Hematopoietic multipotent progenitor cell treated with erythropoietin and hydrocortisone succinate and interleukin-3 and kit ligand, for 8 days (in vitro differentiated cells): ENCODE measurements at places on chromosomes 4 and X.

DNA sequence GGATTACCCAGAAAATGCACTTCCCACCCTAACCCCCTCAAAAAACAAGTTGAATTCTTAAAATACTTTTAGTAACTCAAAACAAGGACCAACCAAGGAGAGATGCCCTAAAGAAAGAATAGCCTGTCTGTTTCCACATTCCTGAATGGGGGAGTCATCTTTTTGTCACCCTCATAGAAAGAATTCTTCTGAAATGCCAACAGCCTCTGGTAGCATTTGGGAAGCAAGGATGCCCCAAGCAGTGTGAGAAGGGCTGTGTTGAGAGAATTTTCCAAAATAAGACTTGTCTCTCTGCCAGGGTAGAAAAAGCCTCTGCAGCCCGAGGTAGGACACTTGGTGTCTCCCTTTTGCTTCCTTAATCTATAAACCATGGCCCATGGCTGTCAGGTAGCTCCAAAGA, 173.1 kb upstream of the VCX3A start:
- no peak for DNase-seq

- no peak for DNase-seq
Observed at GRCh38 chr4:96355414-96355813, 515.5 kb downstream of the PDHA2 start.

- no peak for DNase-seq
Observed at GRCh38 chr4:18398661-18399060, 377.1 kb upstream of the LCORL start.

DNA sequence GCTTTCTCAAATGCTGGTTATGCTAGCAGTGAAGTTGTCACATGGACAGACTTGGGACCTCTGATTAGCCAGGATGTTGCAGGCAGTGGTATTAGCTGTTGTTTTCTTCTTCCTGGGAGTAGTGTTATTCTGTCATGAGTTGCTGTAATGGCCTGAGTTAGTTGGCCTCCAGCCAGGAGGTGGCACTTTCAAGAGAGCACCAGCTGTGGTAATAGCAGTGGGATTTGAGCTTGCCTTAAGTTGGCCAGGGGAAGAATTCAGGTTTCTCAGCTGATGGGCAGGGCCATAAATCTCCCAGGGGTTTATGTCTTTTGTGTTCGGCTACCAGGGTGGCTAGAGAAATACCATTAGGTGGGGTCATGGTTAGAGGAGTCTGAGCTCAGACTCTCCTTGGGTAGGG, 132.6 kb downstream of the GLUD2 start:
- no peak for DNase-seq

GRCh38 chrX:149611623-149612175, 16.6 kb upstream of the HSFX2 start:
- DNase-seq, result no peak

- no peak for DNase-seq
Observed at GRCh38 chr4:104859601-104860237, 287.0 kb upstream of the TET2 start.

GRCh38 chrX:129846716-129847115, 3.0 kb upstream of the ZDHHC9 start:
- DNase-seq, result no peak

DNA sequence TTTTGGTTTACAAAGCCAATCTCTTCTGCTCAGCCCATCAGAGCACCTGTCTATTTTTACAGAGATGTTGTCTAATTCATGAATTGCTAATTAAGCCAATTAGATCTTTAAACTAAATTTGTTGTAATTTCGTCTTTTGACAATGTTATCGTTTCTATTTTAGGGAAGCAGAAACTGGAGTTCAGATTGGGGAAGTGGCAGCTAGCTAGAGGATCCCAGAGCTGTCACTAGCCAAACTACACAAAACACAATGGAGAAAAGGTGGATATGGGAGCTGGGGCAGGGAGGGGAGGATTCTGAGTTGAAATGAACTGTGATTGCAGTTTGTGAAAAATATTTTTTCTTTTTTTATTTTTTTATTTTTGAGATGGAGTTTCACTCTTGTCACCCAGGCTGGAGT, 35.8 kb downstream of the CASP3 start:
- no peak for DNase-seq

DNA sequence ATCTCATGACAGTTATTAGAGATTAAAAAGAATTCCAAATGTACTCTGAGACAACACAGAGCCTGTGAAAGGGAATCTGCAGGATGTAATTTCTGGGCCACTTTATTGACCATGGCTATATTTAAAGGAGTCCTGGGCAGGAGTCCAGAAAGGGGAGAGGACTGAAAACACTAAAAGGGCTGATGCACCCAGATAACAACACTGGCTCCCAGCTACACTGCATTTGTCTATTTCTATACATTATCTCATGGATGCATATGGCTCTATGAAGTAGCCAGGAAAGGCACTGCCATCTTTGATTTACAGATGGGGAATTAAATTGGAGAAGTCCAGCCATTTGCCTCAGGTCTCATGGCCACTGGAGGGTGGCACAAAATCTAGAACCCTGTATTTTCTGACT, 56.0 kb downstream of the MED28 start:
- DNase-seq, result peak; percentile 85

GRCh38 chr4:116539744-116540143, 545.6 kb downstream of the TRAM1L1 start:
- DNase-seq, result no peak

DNA sequence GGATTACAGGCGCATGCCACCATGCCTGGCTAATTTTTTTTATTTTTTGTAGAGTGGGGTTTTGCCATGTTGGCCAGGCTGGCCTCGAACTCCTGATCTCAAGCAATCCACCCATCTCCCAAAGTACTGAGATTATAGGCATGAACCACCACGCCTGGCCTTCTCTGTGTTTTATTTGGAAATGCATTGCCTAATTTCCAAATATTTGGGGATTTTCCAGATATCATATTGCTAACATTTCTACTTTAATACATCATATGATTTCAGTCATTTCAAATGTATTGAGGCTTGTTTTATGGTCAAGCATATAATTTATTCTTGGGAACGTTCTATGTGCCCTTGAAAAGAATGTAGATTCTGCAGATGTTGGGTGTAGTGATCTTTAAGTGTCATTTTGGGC, 38.8 kb downstream of the FGF2 start:
- DNase-seq, result no peak

- no peak for DNase-seq
Observed at GRCh38 chr4:28009541-28009940, 1148.9 kb downstream of the STIM2 start.

GRCh38 chr4:88244056-88244455, 40.3 kb downstream of the PPM1K start:
- DNase-seq, result no peak

DNA sequence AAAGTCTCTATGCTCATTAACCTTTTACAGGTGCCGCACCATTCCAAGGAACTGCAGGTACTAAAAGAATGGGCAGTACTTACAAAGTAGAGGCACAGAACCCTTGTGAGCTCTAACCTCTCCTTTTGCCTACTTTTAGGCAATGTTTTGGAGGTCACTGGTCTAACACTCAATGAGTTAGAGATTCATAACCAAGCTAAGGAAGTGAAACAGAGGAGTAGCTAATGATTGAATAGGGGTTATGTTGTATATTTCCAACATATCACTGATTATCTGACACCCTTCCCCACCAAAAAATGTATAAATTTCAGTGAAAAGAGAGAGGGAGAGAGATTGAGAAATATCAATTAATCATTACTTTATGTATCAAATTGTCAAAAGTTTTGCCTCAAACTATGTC, 269.3 kb downstream of the PCDH7 start:
- DNase-seq, result no peak

DNA sequence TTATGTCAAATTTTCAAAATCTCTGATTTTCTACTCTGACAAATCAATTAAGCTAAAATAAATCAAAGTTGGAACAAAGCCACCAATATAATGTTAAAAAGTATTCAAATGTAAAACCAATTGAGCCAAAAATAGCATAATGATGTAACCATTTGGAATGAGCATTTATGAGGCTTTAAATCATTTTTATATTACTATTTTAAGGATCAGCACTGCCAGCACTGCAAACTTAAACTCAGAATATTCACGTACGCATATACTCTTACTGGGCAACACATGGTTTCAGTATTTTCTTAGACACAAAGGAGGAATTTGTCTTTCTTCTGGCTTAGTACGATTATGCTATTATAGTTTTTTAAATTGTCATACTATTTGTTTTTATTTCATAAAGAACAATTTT, 52.2 kb downstream of the AFAP1 start:
- no peak for DNase-seq

DNA sequence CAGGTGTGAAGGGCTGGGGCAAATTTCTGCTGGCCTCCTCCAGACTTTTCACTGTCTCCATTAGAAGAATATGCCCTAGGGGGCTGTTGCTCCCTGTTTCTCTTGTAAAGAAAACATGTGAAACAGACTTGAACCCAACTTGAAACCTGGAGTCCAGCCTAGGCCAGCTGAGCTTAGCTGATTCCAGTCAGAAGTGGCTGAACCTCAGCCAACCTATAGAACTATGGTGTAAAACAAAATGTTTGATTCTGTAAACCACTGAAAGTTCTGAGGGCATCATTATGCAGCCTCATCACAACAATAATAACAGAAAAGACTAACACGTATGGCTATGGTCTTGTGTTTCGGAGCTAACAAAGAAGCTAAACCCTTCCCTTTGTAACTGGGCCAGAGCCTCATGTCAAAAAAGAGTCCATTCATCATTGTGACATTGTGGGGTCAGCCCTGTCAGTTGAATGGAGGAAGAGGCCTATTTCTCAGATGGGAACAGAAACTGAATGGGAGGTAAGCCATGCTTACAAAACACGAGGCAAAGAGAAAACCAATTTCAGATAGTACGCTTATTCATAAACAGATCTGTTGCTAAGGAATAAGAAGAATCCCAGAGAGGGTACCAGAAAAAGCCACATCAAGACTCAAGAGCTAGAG, 34.1 kb downstream of the SETD7 start:
- no peak for DNase-seq

GRCh38 chrX:7252013-7252610, 104.2 kb upstream of the PUDP start:
- DNase-seq, result no peak

GRCh38 chrX:107625739-107626138, 2.6 kb upstream of the PRPS1 start:
- DNase-seq, result no peak

DNA sequence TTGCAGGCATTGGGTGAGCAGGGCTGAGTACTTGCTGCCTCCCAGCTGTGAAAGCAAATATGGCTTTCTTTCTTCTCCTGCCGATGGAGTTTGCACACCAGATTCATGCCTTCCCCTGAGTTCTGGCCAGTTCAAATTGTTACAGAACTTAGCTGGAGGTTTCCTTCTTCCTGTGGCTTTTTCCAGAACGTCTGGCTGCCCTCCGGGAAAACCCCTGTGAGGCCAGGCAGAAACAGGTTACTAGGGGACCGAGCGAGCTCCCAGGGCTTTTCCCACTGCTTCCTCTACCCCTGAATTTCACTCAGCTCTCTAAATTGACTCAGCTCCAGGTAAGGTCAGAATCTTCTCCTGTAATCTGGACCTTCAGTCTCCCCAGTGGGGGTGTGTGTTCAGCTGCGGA, 482.4 kb downstream of the C4orf33 start:
- no peak for DNase-seq

GRCh38 chrX:649166-649565, 18.6 kb downstream of the SHOX start:
- no peak for DNase-seq

DNA sequence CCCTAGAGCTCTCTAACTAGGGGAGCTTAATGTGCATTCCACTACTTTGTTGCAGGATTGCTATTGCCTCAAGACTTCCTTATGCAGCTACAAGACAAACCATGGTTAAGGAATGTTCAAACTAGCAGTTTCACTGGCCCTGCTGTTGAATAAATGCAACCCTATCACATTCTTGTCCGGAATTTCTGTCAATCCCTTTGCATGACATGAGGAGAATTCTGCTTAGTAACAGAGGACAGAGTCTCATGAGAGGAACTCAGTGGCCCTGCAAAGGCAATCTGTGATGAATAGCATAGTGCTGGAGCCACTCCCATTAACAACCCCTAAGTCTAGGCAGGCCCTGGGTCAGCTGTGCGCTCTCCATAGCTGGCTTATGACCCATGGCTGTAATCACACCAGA, 30.7 kb upstream of the SGMS2 start:
- no peak for DNase-seq

DNA sequence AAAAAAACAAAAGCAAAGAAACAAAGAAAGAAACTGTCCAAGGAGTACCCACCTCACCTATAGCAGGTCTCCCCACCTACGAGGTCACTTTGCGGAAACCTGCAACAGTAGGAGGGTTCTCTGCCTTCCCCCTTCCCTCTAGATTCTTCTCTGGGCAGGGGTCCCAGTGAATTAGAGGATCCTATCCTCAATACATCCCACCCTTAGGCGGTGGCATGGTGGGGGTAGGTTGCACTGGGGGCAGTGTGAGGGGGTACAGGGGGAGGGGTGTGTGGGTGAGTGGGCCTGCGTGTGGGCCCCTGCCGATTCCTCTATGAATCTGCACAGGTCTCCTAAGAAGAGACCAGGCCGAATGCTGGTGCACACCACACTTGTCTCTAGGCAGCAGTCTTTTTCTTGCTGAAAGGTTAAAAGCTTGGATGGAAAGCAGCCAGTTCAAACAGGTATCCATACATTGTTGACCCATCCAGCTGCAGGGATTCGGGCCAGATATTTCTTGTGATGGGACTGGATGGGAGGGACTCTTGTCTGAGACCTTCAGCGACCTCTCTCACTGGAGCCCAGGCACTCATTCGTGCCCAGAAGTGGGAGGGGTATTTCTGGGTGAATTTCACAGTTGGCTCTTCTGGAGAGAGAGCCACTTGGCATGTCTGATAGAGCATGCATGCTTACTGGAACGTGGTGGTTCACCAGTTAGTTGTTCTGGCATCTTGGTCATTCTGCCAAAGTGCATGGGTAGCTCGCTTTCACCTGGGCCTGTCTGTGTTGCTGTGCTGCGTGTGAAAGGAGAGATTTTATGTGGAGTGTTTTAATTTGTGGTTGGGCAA, 65.6 kb downstream of the NBDY start:
- DNase-seq, result no peak

GRCh38 chr4:154608361-154609252, 3.8 kb downstream of the FGG start:
- no peak for DNase-seq

DNA sequence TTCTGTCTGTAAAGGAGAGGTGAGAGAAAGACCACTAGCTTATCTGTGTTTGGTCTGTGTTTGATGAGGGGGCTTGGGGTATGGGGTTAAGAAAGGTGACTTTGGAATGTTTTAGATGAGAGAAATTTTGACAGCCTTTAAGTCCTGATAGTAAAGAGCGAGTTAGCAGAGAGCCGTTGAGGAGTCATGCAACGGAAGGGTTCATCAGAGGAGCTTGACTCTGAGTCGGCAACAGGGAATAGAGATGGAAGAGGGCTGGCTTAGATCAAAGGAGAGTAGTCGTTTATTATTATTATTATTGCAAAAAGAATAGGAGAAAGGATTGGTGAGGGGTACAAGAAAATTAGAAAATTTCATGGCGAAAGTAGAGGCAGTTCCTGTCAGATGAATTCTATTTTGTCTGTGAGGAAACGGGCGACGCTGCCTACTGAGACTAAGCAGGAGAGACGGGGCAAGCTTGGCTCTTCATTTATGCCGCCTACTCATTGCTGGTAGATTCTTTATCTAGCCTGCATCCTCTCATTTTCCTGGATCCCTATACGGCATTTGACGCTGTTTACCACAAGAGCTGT, 473 bp upstream of the VAMP7 start:
- DNase-seq, result peak; percentile 25

- DNase-seq, result no peak
Observed at GRCh38 chr4:176817204-176817603, 24.5 kb upstream of the VEGFC start.
